ENCODE measurements at places on chromosomes 1 and 21. TPM values are rescaled to one million over a fixed set of nuclear protein-coding genes. Genes with fewer than 3 reads are reported as not detected.

Gene MSTO1
- total RNA-seq = 22.2 TPM

Gene CD160
- not detected for total RNA-seq

Gene PTGS2
- 53.3 TPM for total RNA-seq

Gene PDZK1
- 0.28 TPM for total RNA-seq

Gene BLACAT1
- total RNA-seq = not detected

Gene SH2D2A
- not detected for total RNA-seq

Gene OR10J1
- total RNA-seq = not detected

Gene G0S2
- total RNA-seq = 55.8 TPM

Gene CYP4A22
- total RNA-seq = not detected

Gene ABCA4
- total RNA-seq = 0.65 TPM

Gene PAQR6
- 0.28 TPM for total RNA-seq

Gene GNG12
- total RNA-seq = 140 TPM

Gene SPRR1B
- total RNA-seq = not detected

Gene NES
- 6.1 TPM for total RNA-seq

Gene AKR1A1
- total RNA-seq = 133 TPM

Gene CD52
- total RNA-seq = not detected

Gene MROH9
- not detected for total RNA-seq

Gene LRRC38
- total RNA-seq = 0.28 TPM

Gene ELAPOR1
- 0.74 TPM for total RNA-seq

Gene GPR61
- 0.28 TPM for total RNA-seq

Gene BSND
- not detected for total RNA-seq

Gene UQCRHL
- 11.4 TPM for total RNA-seq

Gene TAS1R1
- total RNA-seq = not detected

Gene LRRC53
- not detected for total RNA-seq

Gene PROK1
- 0.14 TPM for total RNA-seq

Gene SELP
- total RNA-seq = not detected

Gene POU3F1
- total RNA-seq = not detected

Gene CATSPERE
- total RNA-seq = 1.0 TPM

Gene KIAA0040
- 0.14 TPM for total RNA-seq

Gene ANGPTL1
- 8.8 TPM for total RNA-seq

Gene SLFNL1
- total RNA-seq = 0.28 TPM

Gene ZBTB8B
- total RNA-seq = not detected

Gene IL24
- total RNA-seq = 0.55 TPM

Gene C1QB
- not detected for total RNA-seq

Gene LHX8
- total RNA-seq = 1.00 TPM

Gene NMNAT2
- 0.28 TPM for total RNA-seq

Gene ADORA1
- total RNA-seq = 16.5 TPM

Gene CELA2A
- 0.14 TPM for total RNA-seq

Gene PPFIA4
- total RNA-seq = 35.9 TPM

Gene ERICH3
- not detected for total RNA-seq

Gene CDK18
- 0.55 TPM for total RNA-seq

Gene RHOU
- total RNA-seq = 14.8 TPM

Gene NR1I3
- not detected for total RNA-seq

Gene LUZP1
- 18.9 TPM for total RNA-seq

Gene ACBD6
- 73.5 TPM for total RNA-seq

Gene PLEKHG5
- total RNA-seq = 7.0 TPM

Measured in smooth muscle cell of bladder (primary cell).